ENCODE measurements at places on chromosomes 13 and 19.
A peak's percentile ranks its signal among the peaks of the same experiment; 100 is the strongest.

GRCh38 chr19:679418-680286 lies 3.5 kb downstream of the FSTL3 start:
- peak; percentile 65 for DNase-seq

DNA sequence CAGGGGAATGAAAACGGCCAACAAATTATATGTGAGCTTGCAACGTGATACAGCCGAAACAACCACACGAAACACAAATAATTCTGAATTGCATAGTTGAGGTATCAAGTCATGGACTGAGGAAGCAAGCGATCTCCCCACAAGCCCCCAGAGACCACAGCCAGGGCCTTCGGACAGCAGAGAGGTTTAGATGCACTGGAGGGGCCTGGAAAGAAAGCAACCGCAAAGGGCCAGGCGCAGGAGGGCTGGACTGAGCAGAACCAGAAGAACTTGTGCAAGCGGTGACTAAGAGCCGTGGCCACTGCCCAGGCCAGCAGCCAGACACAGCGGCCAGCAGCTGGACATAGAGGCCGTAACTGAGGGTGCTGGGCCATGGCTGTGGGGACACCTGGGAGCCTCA lies 131.4 kb downstream of the TNFRSF19 start:
- DNase-seq = no peak

- DNase-seq = peak; percentile 51
These were observed at the start of gene KEAP1 for GRCh38 chr19:10503002-10503789. Gene KEAP1 (minus strand): TSS chr19:10503356. CDS start chr19:10500033, 3,323 bp downstream.

- DNase-seq = no peak
These were observed 412.0 kb downstream of the FGF14 start for GRCh38 chr13:101989798-101990350.

DNA sequence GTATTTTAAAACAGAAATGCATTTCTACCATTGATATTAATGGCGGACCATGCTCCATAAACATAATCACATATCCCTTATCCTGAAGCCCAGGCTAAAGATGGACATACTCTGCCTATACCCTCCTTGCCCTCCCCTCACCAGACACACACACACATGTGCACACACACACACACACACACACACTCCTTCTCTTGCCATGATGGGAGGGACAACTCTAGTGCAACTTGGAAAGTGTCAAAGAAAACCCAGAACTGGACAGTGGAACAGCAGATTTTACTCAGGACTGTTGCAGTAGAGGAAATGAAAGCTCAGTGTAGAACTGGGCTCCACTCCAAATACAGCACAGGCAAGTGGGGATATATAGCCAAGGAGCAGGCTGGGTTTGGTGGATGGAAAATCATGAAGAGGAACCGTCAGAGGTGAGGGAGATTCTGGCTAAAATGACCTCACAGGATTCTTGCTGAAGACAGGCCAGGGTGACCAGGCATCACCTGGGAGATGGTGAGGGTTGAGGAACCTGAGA lies 40.8 kb downstream of the TNFRSF19 start:
- DNase-seq = no peak

- DNase-seq = no peak
These were observed 72.3 kb downstream of the C1QTNF9 start for GRCh38 chr13:24381541-24382265.

DNA sequence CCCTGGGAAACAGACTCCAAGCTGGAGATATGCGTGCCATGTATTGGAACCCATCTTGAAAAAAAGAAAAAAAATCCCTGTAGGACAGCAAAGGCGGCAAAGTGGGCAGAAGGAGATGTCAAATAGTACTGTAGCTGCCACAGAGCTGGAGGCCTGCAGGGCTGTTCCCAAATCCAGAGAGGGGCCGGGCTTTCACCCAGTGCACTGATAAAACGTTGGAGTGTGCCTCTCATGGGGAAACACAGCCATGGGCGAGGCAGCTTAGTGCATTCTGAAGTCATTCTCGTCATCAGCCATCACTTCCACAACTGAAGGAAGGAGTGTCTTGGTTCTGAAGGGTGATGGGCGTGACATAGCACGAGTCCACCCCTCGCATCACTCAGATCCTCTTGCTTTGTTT lies 4.8 kb downstream of the SGCG start:
- DNase-seq = no peak

DNA sequence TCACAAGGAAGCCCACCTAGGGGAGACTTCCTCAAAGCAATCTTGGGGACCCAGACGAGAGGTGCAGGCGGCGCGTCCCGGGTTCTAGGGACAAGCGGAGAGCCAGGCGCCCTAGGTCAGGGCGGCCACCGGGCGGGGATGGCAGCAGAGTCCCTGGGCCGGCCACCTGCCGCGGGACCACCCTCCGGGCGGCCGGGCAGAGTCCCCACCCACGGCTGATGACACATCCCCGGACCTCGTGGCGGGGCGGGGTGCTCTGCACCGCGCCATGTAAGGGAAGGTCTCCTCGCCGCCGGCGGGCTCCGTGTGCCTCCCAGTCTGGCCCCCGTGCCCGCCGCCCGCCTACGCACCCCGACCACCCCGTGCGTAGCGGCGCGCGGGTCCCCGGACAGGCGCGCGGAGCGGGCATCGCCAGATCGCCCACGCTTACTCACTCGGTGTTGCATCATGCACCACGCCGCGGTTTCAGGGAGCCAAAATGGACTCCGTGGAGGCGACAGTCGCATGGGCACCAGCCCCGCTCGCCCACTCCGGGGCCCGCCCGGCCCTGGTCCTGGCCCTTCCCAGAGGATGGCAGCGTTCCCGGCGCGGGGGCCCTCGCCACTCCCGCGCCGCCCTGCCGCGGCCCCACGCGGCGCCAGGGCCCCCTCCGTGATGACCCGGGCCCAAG lies 643 bp downstream of the SLC7A1 start:
- DNase-seq = peak; percentile 50
